ENCODE measurements at places on chromosomes 1 and 21.

DNA sequence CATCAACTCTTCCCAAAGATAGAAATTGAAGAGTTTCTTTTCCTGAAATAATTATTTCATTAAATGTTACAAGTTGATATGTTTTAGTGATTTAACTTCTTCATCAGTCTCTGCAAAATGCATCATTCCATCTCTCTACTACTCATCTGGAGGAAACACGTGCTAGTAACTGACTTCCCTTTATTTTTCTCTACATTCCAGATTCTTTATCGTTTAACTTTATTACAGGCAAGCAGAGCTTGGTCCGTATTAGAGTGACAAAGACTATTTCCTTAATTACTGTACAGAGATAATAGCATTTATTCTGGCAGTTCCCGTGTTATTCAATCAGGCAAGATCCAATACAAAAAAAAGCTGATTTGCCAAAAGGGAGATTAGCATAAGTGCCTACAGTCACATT lies 88.6 kb downstream of the TM2D1 start:
- no peak for DNase-seq

DNA sequence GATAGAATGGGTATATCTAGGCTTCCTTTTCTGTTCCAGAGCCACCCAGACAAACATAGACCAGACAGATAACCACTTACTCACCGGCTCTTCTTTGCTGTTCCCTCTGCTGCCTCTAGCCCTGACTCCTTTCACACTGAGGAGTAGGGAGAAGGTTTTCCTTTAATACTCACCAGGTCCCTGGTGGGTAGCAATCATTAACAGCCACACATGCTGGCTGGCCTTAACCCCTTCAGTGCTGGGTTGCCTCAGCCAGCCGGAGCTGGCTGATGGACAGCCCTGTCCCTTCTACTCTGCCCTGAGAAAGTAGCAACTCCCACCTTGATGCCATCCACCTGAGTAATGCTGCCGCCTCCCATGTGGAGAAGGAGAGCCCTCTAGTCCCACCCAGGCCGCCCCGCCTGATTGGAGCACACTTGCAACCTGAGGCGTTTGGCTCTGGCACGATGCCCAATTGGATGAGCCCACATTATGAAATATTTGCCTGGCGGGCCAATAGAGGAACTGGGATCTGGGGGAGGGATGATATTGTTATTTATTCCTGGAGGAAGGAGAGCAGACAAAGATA lies 71.6 kb downstream of the PLEKHA6 start:
- DNase-seq = no peak

GRCh38 chr21:29582855-29583254 lies 284.1 kb downstream of the BACH1 start:
- no peak for DNase-seq

- DNase-seq = no peak
These were observed 35.4 kb upstream of the FGGY start for GRCh38 chr1:59261537-59261936.

DNA sequence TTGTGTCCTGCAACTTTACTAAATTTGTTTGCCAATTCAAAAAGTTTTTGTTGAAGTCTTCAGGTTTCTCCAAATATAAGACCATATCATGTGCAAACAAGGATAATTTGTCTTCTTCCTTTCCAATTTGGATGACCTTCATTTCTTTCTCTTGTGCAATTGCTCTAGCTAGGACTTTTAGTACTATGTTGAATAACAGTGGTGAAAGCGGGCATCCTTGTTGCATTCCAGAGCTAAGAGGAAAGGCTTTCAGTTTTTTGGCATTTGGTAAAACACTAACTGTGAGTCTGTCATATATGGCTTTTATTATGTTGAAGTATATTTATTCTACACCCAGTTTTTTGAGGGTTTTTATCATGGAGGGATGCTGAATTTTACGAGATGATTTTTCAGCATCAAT lies 630.0 kb upstream of the ADGRL2 start:
- DNase-seq = no peak

DNA sequence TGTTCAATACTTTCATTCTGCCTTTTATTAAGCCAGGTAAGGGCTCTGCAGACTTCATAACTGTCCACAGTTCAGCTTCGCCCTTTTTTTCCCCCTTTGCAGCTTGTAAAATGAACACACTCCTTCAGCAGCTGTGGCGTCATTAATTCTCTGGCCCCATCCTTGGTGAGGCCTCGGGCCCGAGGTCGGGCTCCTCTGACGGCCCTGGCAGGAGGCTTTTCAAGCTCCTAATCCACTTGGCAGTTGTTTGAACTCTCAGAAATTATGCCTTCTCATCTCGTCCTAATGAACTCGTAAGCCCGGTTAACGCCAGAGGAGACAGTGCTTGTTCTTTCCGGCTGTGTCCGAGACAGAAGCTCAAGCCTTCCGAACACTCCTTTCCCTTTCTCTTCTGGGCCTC lies 18.1 kb upstream of the EPHA8 start:
- no peak for DNase-seq

DNA sequence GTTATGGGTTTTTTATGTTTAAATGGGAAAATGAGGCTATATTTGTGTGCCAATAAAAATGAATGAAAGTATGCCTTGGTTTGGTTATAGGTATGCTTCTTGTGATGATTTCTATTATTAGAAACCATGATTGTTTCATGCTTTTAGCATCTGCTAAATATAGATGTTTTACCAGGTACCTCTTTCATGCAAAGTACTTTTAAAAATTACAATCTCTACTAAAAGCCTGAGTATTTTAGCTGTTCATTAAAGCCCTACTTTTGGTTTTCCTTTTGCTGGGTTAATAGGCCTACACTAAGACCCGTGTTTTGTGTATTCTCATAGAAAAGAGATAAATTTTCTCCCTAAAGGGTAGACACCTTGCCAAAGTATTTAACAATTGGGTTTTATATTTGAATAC lies 32.0 kb downstream of the MTF2 start:
- DNase-seq = no peak

DNA sequence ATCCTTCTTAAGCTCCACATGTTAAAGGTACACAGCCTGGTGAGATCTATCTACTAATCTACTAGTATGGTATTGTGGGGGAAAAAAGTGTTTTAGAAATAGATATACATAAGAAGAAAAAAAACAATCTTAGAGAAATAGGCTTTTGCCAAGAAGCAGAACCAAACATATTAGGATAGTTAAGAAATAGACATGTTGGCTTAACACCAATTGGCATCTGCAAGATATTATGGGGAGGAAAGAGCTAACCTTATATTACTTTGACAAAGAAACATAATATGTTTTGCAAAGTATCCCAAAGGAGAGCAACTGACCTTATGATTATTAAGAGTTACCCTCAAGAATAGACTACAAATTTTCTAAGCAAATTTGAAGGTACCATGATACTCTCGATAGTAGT lies 202.9 kb downstream of the BRINP3 start:
- DNase-seq = no peak

- DNase-seq = no peak
These were observed 838.8 kb upstream of the ADAMTS5 start for GRCh38 chr21:27805696-27806095.

GRCh38 chr1:66211521-66211920 lies 322.4 kb upstream of the SGIP1 start:
- no peak for DNase-seq

DNA sequence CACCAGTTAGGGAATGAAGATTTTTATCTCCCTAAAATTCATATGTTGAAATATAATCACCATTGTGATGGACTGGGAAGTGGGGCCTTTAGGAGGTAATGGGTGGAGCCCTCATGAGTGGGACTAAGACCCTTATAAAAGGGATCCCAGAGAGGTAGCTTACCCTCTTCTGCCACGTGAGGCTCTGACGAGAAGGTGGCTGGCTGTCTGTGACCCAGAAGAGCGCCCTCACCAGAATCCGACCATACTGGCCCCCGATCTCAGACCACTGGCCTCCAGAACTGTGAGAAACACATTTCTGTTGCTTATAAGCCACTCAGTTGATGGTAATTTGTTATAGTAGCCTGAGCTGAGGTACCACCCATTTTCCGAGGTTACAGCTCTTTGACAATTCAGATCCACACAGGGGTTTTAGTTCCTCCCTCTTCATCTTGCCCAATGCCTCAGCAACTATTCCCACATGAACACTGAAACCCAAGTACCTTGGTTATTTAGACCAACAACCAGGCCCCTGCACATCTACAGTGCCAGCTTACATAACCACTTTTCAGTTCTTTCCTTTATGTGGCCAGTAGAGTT lies 27.6 kb upstream of the HUNK start:
- no peak for DNase-seq

GRCh38 chr1:186461014-186461413 lies at the start of gene PDC:
Gene PDC (minus strand): TSS chr1:186461114. CDS start chr1:186449459, 11,655 bp downstream.
- DNase-seq = no peak

DNA sequence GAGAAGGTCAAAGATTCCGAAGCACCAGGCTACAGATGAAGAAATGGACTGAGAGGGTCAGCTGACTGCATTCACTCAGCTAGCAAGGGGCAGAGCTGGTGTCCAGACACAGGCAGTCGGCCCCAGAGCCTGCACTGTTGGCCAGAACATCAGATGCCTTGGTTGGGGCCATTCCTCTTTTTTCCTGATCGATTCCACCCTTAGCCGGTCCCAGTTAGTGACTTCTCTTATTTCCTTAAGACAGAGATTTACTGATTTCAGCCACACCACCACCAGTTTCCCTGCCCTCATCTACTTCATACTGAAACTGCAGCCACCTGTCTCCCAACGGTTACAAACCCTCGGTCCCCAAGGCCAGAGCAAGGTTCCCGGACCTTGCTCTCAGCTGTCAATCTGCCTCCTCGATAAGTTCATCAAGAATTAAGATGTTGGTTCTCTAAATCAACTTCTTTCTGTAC lies 11.5 kb downstream of the CD58 start:
- DNase-seq = no peak

GRCh38 chr1:96825950-96826576 lies 104.5 kb downstream of the PTBP2 start:
- no peak for DNase-seq

- no peak for DNase-seq
These were observed 11.1 kb downstream of the ACOT11 start for GRCh38 chr1:54559111-54559548.

DNA sequence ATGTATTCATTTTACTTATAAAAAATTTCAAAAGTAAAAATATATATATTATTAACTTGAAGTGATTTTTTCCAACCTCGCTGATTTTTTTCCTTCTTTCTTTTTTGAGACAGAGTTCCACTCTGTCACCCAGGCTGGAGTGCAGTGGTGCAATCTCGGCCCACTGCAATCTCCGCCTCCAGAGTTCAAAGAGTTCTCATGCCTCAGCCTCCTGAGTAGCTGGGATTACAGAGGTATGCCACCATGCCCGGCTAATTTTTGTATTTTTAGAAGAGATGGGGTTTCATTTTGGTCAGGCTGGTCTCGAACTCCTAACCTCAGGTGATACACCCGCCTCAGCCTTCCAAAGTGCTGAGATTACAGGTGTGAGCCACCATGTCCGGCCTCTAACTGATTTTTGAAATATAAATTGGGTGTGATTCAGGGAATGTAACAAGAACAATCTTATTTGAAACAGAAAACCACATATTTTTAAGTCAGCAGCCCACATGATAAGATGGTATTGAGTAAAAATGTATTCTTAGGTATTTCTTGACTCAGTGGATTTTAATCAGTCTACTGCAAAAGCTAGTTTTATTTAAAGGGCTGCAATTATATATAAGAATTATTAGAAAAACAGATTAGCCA lies 30.0 kb downstream of the ZBTB8B start:
- DNase-seq = no peak

DNA sequence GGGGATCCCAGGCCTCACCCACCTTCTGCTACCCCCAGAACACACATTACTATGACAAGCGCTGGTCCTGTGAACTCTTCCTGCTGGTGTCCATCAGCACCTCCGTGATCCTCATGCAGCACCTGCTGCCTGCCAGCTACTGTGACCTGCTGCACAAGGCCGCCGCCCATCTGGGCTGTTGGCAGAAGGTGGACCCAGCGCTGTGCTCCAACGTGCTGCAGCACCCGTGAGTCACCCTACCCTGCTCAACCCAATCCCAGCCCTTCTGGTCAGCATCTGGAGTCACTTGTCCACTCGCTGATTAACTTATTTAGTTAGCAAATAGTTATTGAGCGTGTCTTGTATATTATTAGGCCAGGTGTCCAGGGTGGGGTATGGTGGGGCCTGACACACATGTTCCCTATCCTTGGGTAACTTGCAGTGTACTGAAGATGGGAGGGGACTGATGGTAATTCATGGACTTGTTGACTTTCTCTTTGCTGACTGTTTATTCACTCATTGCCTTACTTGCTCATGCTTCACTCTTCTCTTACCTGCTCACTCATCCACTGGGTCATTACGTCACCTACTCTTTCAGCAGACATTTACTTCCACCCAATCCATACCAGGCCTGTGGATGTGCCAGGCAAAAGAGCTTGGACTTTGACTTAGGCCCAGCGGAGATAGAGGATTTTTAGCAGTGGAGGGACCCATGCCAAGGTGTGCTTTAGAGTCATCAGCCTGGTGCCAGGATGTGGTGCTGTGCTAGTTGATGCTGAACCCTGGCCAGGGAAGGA lies 12.9 kb upstream of the KPNA6 start:
- no peak for DNase-seq

- DNase-seq = no peak
These were observed 2.7 kb upstream of the KCNJ9 start for GRCh38 chr1:160078512-160079195.

DNA sequence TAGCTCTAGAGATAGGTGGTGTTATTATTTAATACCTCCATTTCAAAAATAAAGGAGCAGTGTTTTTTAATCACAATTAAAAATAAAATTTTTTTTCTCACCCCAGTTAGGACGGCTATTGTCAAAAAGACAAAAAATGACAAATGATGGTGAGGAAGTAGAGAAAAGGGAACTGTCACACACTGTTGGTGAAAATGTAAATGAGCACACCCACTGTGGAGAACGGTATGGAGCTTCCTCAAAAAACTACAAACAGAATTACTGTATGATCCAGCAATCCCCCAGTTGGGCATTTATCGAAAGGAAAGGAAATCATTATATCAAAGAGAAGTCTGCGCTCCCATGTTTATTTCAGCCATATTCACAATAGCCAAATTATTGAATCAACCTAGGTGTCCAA lies 148.7 kb upstream of the NR5A2 start:
- DNase-seq = no peak

GRCh38 chr1:95850763-95851162 lies 616.8 kb downstream of the RWDD3 start:
- DNase-seq = no peak

DNA sequence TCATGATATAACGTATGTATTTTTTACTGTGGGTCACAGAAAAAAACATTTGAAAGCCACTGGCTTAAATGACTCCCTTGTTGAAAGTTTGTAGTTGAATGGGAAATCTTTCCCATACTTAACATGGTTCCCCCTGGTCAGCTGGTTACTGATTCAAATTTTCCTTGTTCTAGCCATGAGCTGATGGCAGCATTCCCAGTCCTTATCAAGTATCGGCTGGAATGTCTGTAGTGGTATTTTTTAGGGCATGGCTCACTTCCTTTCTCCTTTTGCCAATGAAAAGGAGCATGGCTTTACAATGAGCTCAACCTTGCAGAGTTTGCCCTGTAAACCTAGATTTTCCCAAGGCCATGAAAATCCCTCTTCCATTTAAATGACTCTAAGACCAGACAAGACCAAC lies 55.7 kb downstream of the GIPC2 start:
- DNase-seq = no peak
